ELF-1 (cell line): ENCODE measurements at places on chromosomes 11 and 22.

GRCh38 chr22:45229181-45229580 is 11.5 kb downstream of the KIAA0930 start:
- no peak for DNase-seq

DNA sequence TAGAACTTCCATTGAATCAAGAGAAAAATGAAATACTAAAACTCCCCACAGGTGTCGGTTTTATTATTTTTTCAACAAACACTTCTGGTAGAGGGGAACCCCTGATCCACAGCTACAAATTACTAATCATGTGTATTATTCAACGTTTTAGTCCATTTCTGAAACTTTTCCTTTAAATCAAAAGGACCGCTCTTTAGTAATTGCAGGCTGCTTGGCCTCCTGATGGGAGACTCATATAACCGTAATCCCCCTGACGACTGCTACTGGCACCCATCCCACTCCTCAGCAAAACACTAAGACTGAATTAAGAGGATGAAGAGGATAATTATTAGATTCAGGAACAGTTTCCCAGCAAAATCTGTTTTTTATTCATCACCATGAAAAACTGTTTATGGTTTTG is 46.4 kb downstream of the PAX6 start:
- no peak for DNase-seq

GRCh38 chr22:33443683-33444082 is 385.5 kb upstream of the SYN3 start:
- no peak for DNase-seq

GRCh38 chr11:92804388-92804966 is 165.0 kb upstream of the MTNR1B start:
- no peak for DNase-seq

GRCh38 chr11:1341928-1342524 is 32.6 kb upstream of the TOLLIP start:
- no peak for DNase-seq

GRCh38 chr11:72864702-72865655 is 50.8 kb downstream of the ATG16L2 start:
- DNase-seq, result no peak

DNA sequence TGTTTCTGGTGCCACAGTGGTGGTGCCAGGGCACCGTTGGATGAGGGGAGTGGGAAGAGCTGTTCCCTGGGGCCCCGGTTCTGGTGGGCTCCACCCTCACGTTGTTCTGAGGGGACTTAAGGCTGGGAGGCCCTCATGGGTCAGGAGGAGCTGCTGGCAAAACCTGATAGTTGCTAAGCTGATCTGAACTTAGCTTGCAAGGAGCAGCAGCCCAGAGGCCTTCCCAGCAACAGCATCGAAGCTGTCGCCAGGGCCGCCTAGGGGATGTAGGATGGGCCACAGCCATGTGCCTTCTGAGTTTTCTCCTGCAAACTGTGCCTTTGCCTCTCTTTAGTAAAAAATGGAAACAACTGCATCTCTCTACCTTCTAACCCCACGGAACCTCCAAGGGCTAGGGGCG is 240.2 kb downstream of the TBC1D22A start:
- DNase-seq, result no peak

DNA sequence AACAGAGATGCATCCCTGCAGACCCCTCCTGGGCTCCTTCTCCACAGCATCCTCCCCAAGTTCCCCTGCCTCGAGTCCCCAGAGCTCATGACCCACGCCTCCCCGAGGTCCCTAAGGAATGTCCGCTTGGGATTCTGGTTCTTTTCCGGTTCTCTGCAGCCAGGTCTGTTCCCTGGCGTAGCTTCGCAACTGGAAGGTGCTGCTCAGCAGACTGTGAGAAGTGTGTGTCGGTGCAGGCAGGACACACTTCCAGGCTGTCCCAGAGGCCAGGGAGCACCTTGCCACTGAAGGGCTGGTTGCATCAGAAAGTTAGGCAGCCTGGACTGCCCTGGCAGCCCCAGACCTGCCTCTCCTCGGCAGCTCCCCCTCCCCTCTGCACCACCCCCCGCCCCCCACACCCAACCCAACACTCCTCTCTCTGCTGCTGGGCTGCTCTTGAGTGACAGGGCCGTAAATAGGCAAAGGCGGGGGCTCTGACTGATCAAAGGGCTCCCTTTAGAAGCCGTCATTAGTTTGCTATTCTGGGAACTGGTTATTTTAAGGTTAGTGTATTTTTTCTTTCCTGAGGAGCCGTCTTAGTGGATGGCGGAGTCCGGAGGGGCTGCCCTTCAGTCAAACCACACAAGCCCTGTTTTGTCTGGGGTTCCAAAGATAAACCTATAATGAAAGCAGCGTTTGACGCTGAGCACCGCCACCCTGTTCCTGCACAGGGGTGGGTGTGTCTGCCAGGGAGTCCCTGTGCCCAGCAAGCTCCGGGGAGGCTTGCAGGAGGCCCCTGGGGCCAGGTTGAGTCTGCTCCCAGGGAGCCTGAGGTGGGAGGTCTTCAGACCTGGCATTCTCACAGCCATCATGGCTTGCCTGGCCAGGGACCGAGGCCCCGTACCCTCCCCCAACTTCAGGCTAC is 88.6 kb upstream of the KCNQ1OT1 start:
- peak; percentile 60 for DNase-seq
